ENCODE measurements at places on chromosomes 16 and 17.

GRCh38 chr16:13634253-13634652 lies 285.7 kb upstream of the ERCC4 start:
- DNase-seq, result no peak

DNA sequence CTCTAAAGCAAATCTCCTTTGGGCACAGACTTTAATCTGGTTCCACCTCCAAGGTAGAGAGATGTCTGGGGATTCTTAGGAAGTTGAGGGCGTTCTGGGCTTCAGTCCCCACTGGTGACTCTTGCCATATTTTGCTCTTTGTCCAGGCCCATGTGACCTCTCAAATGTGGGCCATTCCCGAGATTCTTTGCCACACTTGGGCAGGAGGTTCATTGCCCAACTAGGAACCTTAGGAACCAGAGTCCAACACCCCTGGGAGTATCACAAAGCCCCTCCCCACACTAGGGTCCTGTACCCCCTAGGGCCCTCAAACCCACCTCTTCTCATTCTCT lies 6.5 kb downstream of the KRT14 start:
- no peak for DNase-seq

- DNase-seq, result no peak
Observed at GRCh38 chr16:49833085-49833484, 22.8 kb downstream of the ZNF423 start.

GRCh38 chr17:46732754-46733398 lies 85.6 kb downstream of the WNT3 start:
- DNase-seq, result no peak

- DNase-seq, result no peak
Observed at GRCh38 chr16:83404261-83404660, 403.5 kb upstream of the HSBP1 start.

- DNase-seq, result no peak
Observed at GRCh38 chr17:56185491-56186221, 32.4 kb downstream of the ANKFN1 start.

- DNase-seq, result no peak
Observed at GRCh38 chr17:16886655-16887322, 85.1 kb downstream of the TNFRSF13B start.

DNA sequence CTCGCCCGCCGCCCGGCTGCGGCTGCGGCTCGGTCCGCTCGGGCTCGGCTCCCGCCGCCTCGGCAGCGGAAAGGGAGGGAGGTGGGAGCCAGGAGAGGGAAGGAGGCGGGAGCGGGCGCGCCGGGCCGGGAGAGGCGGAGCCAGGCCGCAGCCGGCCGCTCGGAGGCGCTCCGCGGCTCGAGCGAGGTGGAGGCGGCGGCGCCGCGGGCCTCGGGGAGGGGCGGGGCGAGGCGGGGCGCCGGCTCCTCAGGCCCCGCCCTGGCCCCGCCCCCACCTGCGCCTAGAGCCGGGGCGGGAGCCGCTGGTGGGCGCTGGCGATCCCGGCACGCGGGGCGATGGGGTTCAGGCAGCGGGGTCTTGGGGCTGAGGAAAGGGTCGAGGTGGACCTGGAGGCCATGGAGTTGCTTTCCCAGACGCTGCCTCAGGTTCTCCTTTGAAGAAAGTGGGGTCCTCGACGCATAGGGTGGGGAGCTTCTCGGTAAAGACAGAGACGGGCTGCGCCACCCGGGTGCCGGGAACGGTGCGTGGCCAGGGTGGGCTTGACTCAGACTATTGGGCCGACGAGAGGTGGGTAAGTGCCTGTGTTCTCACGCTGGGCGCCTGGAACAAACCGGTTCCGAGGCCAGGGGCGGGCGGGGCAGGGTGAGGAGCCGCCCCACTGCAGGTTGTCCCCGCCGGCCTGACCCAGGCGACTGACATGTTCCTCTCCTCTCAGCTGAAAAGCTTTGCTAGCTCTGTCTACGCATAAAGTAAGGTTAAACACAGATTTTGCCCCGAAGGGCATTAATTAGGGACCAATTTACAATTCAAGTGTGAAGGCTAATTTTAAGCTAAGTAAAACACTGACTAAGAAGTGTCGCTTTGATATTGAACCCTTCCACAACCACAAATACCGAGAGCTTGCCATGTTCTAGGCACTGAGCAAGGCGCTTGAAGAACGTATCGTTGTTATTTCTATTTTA lies at the start of gene CMTM4:
Gene CMTM4 (minus strand): TSS at position 75 of the 962 bp plus-strand sequence. CDS start 218 bp downstream, outside the sequence.
- peak; percentile 81 for DNase-seq

GRCh38 chr17:21033350-21033749 lies 9.5 kb downstream of the USP22 start:
- DNase-seq, result no peak

- peak; percentile 80 for DNase-seq
Observed at GRCh38 chr16:4288148-4288921, 15.5 kb upstream of the TFAP4 start.

GRCh38 chr17:57124053-57124452 lies 39.0 kb downstream of the AKAP1 start:
- DNase-seq, result no peak

DNA sequence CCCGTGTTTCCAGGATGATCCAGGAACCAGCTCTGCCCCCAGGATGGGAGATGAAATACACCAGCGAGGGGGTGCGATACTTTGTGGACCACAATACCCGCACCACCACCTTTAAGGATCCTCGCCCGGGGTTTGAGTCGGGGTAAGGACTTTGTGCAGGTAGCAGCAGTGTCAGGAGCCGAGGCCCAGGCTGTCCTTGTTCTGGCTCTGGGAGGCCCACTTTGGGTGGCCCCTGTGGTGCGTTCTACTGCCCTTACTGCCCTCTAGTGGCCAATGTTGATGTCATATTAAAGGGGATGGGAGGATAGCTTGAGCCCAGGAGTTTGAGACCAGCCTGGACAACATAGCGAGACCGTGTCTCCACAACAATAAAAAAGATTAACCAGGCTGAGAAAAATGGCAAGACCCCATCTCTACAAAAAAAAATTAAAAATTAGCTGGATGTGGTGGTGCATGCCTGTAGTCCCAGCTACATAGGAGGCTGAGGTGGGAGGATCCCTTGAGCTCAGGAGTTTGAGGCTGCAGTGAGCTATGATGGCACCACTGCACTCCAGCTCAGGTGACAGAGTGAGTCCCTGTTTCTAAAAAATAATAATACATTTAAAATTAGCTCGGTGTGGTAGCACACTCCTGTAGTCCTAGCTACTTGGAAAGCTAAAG lies 20.9 kb upstream of the CLEC18A start:
- peak; percentile 53 for DNase-seq
